Fibroblast of the aortic adventitia (primary cell): ENCODE measurements at places on chromosomes 3 and 15. TPM values are rescaled to one million over a fixed set of nuclear protein-coding genes. Genes with fewer than 3 reads are reported as not detected.
A peak's percentile ranks its signal among the peaks of the same experiment; 100 is the strongest.

- DNase-seq: no peak
These were observed 247.8 kb upstream of the MCTP2 start for GRCh38 chr15:93983526-93983925.

Gene GRK7
- not detected in 2 replicates for total RNA-seq

DNA sequence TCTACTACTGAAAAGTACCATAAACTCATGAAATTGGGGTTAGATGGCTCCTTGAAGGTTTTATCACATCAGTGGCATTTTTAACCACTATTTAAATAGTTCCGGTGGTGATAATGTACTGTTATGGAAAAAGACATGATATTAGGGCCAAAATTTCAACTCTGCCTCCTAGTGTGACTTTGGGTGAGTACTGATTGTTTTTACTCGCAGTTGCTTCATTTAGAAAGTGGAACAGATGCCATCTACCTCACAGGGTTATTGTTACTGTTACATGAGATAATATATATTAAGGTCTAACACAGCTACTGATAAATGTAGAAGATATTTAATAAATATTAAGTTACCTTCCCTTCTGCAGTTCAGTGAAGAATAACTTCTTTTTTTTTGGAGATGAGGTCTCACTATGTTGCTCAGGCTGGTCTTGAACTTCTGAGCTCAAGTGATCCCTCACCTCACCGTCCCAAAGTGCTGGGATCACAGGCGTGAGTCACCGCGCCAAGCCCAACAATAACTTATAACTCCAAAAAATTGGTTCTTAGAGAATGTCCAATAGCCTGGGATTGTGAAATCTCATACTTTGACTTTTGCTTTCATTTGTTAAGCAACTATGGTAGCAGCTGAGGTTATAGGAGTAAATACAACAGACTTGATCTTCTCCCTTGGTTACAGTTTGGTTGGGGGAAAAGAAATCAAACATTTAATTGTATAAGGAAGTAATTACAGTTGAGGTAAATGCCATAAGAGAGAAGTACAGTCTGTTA is 48.3 kb downstream of the MEF2A start:
- peak; percentile 71 for DNase-seq

Gene FAM227B
- 4.3 and 5.6 TPM in 2 replicates for total RNA-seq
